ENCODE measurements at places on chromosomes 1 and 21.
A peak's percentile ranks its signal among the peaks of the same experiment; 100 is the strongest.

DNA sequence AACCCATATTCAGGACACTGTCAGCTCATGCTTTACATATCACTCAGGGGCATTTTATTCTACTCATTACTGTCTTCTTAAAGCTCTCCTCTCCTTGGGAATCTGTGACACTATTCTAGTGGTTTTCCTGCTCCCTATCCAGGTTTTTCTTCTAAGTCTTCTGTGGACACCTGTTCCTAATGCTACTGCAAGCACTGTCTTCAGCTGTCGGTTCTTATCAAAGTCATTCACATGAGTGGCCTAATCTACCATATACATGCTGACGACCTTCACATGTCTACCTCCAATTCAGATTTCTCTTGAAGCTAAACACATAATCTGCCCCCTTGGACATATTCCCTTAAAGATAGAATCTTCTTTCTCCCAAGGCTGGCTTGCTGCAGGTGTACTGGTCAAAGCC lies 39.8 kb upstream of the PRRX1 start:
- DNase-seq: no peak

GRCh38 chr1:146035048-146035423 lies 13.5 kb upstream of the HJV start:
- DNase-seq: no peak

- no peak for DNase-seq
These were observed 61.2 kb upstream of the TNR start for GRCh38 chr1:175804561-175804960.

DNA sequence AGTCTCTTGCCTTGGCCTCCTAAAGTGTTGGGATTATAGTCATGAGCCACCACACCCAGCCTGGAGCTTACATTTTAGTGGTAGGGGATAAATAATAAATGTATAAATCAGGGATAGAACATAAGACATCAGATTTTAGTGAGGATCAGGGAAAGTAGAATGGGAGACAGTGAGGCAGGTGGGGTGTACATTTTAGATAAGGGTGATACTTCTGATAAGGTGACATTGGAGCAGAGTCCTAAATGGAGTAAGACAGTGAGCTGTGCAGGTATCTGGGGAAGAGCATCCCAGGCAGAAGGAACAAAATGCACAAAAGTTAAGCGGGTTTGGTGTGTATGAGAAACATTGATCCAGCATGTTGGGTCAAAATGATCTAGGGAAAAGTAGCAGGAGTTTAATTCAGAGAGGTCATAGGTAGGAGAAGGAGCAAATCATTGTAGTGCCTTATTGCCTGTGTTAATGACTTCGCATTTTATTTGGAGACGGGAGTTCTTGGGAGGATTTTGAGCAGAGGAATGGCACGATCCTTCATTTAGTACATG lies 11.1 kb downstream of the EPB41 start:
- DNase-seq: no peak

GRCh38 chr1:21246905-21247642 lies 43.2 kb downstream of the ECE1 start:
- DNase-seq: no peak

GRCh38 chr1:204713541-204713940 lies 28.0 kb upstream of the LRRN2 start:
- DNase-seq: no peak

DNA sequence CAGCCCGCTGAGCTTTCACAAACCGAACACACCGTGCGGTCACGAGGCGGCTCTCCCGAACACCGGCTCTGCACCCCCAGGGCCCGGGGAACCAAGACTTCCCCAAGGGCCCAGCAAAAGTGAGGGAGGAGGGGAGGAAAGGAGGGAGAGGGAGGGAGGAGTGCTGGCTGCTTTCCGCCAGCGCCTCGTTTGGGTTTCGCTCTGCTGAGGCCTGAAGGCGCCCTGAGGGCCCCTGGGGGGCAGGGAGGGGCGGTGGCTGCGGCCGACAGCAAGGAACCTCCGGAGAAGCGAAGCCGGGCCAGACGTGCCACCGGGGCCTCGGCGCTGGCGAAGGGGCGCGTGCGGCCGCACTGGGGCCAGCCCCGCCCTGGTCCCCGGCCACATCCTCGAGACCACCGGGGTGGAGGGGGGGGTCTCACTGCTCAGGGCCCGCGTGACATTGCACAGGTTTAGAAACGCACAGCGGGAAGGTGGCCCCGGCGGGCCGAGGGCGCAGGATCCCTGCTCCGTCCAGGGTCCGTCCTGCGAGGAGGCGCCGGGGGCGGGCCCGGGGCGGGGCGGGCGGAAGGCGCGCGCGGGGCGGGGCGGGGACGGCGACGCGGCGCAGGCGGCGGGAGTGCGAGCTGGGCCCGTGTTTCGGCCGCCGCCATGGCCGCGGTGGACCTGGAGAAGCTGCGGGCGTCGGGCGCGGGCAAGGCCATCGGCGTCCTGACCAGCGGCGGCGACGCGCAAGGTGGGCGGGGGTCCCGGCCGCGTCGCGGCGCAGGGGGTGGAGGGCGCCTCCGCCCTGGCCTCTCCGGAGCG lies at the start of gene PFKL:
TSS of gene PFKL (plus strand) at position 596 of the 804 bp plus-strand sequence. CDS start at position 649, 53 bp downstream.
- peak; percentile 27 for DNase-seq

DNA sequence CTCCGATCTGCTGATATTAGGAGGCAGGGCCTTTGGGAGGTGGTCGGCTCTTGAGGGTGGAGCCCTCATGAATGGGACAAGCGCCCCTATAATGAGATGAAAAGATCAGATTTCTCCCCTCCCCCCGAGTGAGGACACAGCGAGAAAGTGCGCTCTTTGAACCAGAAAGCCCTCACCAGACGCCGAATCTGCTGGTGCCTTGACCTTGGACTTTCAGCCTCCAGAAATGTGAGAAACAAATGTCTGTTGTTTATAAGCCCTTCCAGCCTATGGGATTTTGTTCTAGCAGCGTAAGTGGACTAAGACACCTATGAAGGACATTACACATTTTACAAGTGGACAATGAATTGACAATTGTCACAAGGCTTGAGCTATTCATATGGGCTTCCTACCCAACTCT lies 80.2 kb downstream of the RIPK4 start:
- DNase-seq: no peak

- no peak for DNase-seq
These were observed 235.9 kb upstream of the DMRTA2 start for GRCh38 chr1:50659107-50659662.

GRCh38 chr21:28252928-28253327 lies 739.7 kb downstream of the LTN1 start:
- DNase-seq: no peak

- DNase-seq: no peak
These were observed 72.4 kb downstream of the POU2F1 start for GRCh38 chr1:167293057-167293456.

GRCh38 chr1:58874757-58875755 lies 91.2 kb upstream of the JUN start:
- no peak for DNase-seq

DNA sequence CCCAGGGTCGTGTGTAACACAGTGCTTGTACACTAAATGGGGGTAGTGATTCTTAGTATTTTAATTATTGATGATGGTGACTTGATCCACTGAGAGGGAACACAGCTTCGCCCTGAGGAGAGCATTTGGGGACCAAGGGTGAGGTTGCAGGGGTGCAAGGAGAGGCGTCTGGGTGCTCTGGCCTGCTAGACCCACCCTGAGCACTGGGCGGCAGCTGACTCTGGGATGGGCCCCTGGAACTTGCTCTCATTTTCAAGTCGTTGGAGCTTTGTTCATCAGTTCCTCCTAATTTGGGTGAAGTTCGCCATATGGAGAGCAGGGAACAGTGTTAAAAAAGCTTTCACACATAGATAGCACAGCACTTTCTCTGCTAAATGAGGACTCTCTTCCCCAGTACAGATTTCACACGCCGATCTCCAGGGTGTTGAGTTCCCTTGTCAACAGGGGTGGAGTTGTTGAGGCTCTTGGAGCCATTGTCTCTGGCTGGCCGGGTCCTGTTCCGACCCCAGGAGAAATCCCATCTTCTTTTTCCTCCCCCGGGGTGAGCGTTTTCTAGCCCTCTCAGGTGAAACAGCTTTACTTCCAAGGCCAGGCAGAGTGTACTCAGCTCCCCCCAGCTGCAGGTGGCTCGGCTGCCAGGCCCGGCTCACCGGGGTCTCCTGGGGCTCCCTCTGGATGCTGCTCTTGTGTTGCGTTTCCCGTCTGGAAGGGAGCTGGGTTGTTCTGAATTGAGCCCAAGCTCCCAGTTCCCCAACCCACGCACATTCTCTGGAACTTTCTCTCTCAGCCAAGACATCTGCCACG lies 367.4 kb downstream of the RPS6KC1 start:
- DNase-seq: no peak
